Fibroblast of skin of scalp (primary cell): ENCODE measurements at places on chromosomes 4 and X.

DNA sequence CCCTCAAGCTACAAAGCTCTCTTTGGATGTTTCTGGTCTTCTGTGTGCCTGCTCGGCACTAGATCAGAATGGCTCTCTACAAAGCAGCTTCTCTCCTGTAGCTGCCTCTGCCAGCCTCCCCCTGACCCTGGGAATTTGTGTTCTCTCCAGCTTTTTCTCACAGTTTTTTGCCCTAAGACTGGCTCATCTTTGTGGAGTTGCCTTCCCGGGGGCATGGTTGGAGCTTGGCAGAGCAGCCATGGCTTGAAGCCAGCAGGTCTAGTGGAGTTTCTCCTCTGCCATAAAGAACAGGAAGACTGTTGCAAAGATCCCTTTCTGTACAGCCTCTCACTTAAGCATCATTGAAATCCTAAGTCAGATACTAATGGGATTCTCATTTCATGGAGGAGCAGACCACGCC lies 163.3 kb upstream of the MAMLD1 start:
- no peak for DNase-seq

DNA sequence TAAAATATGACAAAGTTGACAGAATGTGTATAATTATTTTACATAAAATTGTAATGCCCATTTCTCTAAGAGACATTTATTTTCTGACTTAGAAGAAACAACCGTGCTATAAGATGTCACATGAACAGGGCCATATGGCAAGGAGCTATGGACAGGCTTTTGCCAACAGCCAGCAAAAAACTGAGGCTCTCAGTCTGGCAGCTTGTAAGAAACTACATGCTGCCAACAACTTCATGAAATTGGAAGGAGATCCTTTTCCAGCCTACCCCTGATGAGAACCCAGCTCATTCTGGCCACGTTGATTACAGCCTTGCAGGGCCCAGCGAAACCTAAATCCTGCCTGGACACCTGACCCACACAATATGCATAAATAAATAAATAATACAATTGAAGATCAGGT lies 250.3 kb upstream of the ARSJ start:
- no peak for DNase-seq

- no peak for DNase-seq
Observed at GRCh38 chr4:184150102-184150839, 67.4 kb downstream of the ENPP6 start.

- DNase-seq, result no peak
Observed at GRCh38 chr4:185638548-185639301, 103.4 kb upstream of the PDLIM3 start.

- peak; percentile 64 for DNase-seq
Observed at GRCh38 chrX:150085881-150086280, 147.6 kb upstream of the EOLA2 start.

GRCh38 chr4:81195475-81195874 lies 19.5 kb downstream of the PRKG2 start:
- DNase-seq, result no peak

DNA sequence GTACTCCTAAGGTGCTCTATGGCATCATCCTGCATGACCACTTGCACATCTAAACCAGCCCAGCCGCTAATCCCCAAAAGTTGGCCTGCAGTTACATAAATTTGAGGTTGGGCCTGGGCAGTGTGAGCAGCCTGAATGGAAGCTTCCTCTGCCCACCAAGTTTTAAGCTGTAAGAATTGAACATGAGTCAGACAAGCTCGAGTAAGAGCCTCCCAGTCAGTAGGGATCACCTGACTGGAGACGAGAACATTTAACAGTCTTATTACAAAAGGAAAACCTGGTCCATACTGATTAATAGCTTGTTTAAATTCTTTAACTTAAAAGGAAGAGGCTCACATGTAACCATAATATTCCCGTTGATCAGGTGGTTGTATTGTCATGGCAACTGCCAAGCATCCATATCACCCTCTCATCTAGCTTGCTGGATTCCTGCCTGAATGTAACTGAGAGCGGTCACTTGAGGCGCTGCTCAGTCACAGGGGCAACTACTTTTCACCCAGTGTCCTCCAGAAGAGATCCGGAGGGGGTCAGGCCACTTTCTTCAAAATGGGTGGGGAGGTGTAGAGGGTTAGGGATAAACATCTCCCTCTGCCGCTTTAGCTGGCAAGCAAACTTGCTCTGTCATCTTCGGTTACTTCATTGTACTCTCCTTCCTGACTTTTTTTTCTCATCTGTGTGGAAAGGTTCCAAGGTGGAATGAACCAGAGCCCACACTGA lies 56.6 kb upstream of the WDR1 start:
- no peak for DNase-seq

GRCh38 chr4:188781655-188782054 lies 642.4 kb downstream of the TRIML1 start:
- DNase-seq, result peak; percentile 28

GRCh38 chrX:50973199-50973598 lies 62.7 kb downstream of the BMP15 start:
- DNase-seq, result no peak

DNA sequence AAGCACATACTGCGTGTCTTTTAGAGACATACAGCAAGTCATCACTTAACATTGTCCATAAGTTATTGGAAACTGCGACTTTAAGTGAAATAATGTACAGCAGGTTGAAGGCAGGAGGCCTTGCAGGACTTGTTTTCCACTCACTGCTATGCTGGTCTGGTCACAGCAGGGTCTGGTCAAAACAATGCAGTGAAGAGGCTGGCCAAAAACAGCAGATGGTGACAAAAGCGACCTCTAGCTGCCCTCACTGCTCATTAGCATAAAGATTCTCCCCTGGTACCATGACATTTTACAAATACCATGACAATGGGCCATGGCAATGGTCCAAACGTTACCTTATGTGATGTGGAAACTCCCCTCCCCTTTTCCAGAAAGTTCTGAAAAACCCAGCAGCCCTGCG lies 1283.6 kb downstream of the FSTL5 start:
- DNase-seq, result no peak

- DNase-seq, result no peak
Observed at GRCh38 chrX:136195247-136195646, 47.9 kb downstream of the FHL1 start.

DNA sequence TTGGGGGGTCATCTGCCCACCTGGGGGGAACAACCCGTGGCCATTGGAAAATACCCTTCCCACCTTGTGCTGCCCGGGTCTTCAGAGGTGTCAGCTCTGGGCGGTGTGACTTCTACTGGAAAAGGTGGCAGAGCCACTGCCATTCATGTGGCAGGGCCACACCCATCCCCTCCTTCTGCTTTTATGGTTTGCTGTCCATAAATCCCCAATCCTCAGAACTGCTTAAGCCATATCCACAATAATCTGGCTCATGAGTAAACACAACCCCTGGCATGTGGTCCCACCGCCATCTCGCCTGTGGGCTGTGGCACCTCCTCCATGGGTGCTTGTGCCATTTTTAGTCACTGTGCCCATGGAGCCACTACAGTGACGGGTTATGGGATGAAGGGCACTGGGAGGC lies 20.6 kb downstream of the SORCS2 start:
- DNase-seq, result no peak

DNA sequence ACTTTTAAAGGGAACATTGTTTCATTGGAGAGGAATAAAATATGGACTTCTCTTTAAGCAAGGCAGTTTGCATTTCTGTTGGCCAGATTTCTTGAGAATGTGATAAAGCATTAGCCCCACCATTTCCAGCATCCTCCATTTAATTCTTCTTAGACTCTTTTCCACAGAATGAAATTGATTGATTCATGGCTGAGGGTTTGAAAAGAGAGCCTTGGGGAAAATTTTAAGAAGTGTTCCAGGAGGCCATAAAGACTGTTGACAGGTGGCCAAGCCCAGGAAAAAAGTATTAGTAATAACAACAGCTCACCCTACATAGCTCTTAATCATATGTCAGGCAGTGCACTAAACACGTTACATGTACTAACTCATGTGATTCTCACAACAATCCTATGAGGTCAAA lies 53.4 kb downstream of the SHROOM3 start:
- no peak for DNase-seq
